ENCODE measurements at places on chromosomes 12 and 14.

- no peak for DNase-seq
Measured at GRCh38 chr14:41313196-41313595, 293.5 kb upstream of the LRFN5 start.

DNA sequence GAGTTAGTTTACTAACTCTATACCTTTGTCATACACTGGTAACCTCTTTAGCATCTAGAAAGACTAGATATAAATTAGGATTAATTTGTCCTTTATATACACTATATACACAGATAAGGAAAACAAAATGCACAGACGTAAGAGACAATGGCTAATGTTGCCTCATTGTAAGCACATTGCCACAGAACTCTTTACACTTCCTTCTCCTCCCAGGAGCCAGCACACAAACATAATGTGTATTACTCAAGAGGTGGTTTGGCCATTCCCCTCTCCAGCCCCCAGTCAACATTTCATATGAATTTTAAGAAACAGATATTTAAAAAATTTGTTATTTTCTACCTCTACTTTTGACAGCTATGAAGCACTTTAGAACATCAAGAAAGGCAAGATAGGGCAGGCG lies 131.4 kb upstream of the OR4E1 start:
- no peak for DNase-seq

DNA sequence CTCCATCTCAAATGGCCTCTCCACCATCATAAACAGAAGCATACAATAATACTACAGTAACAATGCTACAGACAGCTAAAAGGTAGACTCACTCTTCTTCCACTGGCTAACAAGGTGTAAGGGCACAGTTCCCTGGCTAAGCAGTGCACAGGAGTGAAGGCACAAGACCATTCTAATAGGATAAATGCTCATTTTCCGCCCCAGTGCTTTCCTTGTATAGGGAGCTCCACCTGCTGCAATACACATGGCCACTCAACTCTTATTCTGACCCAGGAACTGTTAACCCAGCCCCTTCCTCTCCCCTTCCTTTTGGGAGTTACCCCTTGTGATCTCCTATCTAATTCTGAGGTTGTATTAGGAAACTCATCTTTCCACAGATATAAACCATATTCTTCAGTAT lies 124.6 kb downstream of the KCNK10 start:
- DNase-seq, result no peak

DNA sequence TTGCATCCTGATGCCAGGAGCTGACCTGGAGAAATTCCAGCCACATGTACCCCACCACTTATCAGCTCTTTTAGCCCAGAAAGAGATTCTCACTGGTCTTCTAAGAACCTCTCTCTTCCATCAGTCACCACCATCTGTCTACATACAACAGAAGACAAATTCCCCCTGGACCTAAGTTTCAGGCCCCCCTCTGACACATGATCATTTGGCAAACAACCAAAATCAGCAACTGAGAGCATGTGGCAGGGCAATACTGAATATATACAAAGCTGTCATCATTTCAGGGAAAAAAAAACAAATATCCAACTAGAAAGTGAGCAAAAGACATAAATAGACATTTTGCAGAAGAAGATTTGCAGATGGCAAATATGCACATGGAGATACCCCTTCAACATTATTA lies 180.2 kb downstream of the FOXN3 start:
- DNase-seq, result no peak

- DNase-seq, result no peak
Measured at GRCh38 chr12:66629138-66629870, 49.6 kb downstream of the GRIP1 start.
